Activated CD4-positive, alpha-beta T cell treated with anti-CD3 and anti-CD28 coated beads, Interleukin-2, Interleukin-4, amounts not matched to agents 100 ng/mL and 50 ng/mL, durations not matched to agents 16 hours and 8 hours (primary cell): ENCODE measurements at places on chromosomes 7 and 10.

GRCh38 chr7:107712025-107712424, 31.9 kb upstream of the CBLL1 start:
- DNase-seq: no peak

DNA sequence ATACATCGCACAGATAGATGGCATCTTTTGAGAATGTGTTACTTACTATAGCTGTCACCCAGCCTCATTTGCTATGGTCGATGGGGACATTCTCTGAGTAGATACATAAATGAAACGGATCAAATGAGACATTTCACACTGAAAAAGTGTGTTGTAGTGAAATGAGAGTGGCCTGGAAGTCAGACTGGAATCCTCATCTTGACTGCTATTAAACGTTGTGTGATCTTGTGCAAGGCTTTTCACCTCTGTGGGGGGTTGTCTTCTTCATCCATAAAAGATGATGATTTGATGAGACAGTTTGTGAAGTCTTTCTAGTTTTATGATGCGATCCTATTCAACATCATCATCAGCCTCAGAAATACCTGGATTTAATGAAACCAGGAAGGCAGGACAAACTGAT, 155.4 kb upstream of the MYO3A start:
- DNase-seq: no peak

- no peak for DNase-seq
These were observed 72.0 kb upstream of the KAT6B start for GRCh38 chr10:74754381-74754821.

- no peak for DNase-seq
These were observed 138.5 kb downstream of the WNT2 start for GRCh38 chr7:117184367-117184766.

DNA sequence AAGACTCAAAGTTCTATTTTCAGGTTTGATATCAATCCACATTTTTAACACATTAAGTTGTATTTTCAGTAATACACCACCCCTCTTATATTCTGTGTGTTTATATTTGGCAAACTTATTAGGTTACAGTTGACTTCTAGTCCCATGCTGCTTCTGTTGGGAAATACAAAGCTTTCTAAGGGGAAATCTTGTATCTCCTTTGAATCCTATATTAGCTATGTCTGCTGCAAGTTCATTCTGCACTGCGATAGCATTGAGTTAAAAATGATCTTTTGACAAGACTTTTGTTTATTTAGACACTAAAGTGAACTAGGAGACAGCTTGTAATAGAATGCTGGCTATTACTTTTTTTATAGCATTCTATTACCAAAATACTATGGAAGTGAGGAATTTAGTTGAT, 625.1 kb upstream of the ANKRD30A start:
- DNase-seq: no peak

GRCh38 chr7:50368366-50368765, 63.9 kb downstream of the IKZF1 start:
- DNase-seq: peak; percentile 80

GRCh38 chr7:148620749-148621359, 30.3 kb downstream of the C7orf33 start:
- DNase-seq: no peak

- no peak for DNase-seq
These were observed 16.8 kb upstream of the PTPN12 start for GRCh38 chr7:77520261-77520660.

DNA sequence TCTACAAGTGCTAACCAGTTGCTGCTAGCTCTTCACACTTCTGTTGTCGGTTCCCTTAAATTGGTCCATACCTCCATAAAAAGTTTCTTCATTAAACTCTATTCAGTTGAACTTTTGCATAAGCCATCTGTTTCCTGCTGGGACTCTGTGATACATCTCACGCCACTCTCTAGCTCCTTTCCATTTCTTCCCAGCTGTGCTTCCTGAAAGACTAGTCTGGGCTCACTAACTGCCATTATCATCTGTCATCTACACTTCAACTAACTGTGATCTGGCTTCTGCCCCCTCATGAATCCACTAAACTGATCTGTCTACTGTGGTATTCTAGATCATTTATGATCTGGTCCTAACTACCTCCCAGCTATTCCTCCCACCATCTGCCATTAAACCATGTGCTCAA, 78.3 kb downstream of the ELAPOR2 start:
- no peak for DNase-seq

DNA sequence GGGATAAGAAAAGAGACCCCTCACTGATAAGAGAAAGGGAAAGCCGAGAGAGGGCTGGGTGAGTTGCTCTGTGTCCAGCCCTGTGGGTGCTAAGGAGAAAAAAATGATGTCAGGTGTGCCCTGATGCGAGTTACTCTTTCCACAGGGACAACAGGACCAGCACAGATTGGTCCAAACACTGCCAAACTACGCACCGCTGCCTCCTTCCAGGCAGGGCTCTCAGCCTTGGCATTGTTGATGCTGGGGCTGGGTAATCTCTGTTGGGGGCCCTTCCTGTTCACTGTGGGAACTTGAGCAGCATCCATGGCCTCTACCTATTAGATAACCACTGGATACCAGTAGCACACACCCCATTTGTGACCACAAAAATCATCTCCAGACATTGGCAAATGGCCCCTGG, 10.3 kb upstream of the ATP6V0E2 start:
- no peak for DNase-seq

DNA sequence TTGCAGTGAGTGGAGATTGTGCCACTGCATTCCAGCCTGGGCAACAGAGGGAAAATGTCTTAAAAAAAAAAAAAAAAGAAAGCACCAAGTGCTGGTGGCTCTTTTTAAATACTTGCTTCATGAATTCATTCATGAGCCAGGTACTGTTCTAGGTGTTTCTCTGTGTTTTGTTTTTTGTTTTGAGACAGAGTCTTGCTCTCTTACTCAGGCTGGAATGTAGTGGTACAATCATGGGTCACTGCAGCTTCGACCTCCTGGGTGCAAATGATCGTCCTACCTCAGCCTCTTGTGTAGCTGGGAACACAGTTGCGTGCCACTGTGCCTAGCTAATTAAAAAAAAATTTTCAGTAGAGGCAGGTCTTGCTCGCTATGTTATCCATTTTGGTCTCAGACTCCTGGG, 5.3 kb downstream of the STOX1 start:
- DNase-seq: no peak

GRCh38 chr7:134920026-134920753, 66.1 kb upstream of the AGBL3 start:
- peak; percentile 54 for DNase-seq

DNA sequence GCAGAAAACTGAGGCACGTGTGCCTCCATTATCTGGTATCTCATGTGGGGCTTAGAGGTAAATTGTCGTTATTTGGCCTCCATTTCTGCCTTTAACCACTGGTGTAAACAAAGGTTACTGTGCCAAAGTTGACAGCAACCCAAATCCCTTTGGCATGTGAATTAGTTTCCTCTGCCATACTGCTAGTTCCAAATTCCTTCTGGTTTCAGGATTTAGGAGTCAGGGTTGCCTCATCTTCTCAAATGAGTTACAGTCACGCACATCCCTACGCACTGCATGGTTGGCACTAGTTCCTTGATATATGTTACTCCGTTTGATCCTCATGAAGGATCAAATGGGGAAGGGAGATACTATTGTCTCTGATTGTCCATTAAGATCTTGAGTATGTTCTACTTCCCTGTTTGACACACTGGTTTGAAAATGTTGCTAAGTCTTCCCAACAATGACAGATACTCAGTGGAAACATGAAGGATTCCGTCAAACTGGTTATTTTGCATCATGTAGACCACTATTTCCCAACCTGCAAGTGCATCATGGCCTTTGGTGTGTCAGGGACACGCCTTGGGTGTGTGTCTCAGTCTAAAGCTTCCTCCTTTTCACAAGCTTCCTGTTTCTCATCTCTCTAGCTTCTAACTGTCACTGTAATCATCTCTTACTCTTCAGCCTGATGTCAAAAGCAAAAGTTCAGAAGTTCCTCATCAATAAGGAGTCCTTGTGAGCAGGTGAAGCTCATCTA, at the start of gene LIPN:
TSS of gene LIPN (plus strand) at position 655 of the 736 bp plus-strand sequence. CDS start 1,386 bp downstream, outside the sequence.
- DNase-seq: no peak

- DNase-seq: peak; percentile 52
These were observed 452 bp downstream of the ATE1 start for GRCh38 chr10:121927318-121927840.

- no peak for DNase-seq
These were observed 1.0 kb downstream of the CYP51A1 start for GRCh38 chr7:92133133-92133736.

- no peak for DNase-seq
These were observed 61.0 kb downstream of the CAMK2B start for GRCh38 chr7:44264221-44264931.

GRCh38 chr7:111205251-111205650, 114.3 kb downstream of the LRRN3 start:
- DNase-seq: no peak

DNA sequence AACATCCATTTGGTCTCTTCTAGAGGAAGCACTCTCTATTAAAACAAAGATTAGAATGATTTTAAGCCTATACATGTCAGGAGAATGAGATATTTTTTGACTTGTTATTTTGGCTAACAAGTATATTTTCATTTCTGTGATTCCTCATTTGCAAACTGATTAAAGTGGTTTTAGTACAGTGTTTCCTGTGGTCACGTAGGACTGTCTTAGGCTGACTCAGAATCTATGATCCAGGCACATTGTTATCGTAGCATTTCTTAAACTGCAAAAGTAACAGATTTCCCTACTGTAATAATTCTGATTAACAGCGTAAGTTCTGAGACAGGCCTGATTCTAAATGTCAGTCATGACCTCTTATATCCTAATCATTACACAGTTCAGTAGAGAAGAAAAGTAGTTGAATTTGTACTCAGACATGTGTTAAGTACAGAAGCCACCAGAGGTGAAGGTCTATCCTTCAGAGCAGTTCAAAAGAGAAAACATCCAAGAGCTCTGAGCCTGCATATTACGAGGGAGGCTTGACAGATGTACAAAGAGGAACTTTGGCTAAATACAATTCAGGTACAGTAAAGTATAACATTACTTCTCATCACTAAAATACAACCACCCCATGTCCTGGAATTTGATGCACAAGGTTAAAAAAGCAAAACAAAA, 124.1 kb upstream of the TEX47 start:
- DNase-seq: no peak

DNA sequence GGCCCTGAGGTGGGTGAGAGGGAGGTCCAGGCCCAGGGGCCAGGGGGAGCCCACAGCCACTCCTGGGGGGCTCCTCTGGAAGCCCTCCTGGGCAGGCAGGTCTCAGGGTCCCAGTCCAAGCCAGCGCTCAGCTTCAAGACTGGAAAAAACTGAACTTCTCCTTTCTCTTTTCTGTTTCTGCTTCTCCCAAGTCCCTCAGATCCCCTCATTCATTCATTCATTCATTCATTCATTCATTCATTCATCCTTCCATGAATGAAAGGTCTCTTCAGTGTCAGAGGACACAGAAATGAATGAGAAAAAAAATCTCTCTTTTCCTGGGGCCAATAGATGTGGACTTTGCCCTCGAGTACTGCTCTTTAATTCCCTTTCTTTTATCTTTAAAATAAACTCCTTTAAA, 34.6 kb upstream of the PSMG3 start:
- no peak for DNase-seq

- DNase-seq: no peak
These were observed 245.9 kb downstream of the MTERF1 start for GRCh38 chr7:91634485-91635177.

DNA sequence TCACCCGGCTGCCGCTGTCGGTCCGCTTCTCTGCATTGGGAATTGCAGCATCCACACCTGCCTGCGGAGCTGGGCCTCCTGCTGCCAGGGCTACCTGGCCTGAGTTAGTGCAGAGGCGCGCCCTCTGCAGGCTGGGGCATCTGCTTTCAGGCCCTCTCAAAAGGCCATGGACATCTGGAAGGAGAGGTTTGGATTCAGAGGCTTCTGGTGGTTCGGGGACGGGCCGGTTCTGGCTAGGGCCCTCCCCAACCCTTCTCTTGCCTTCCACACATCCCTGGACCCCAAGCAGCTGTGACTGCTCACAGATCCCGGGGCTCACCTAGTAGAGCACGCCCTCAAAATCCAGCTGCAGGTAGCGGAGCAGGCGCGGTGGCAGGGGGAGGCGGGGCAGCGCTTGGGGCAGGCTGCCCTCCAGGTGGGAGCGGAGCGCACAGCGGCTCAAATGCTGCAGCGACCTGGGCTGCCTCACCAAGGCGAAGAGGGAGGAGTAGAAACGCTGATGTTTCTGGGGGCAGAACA, 8.4 kb upstream of the GBX1 start:
- no peak for DNase-seq

DNA sequence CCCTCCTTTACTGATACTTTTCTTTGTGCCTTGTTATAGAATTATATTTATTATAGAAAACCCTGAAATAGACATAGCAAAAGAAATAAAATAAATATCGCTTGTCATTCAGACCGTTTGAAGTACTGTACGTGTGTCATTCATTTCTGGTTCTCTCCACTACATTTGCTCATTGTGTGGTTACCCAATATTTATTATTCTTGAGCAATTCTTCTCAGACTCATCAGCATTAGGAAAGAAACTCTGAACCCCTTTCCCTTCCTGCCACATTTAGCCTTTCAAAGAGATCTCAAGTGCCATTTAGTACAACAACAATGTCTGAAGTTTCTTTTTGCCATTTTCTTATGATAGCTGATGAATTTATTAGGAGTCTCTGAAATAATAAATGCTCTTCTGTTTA, 154.1 kb downstream of the KIAA1217 start:
- no peak for DNase-seq

DNA sequence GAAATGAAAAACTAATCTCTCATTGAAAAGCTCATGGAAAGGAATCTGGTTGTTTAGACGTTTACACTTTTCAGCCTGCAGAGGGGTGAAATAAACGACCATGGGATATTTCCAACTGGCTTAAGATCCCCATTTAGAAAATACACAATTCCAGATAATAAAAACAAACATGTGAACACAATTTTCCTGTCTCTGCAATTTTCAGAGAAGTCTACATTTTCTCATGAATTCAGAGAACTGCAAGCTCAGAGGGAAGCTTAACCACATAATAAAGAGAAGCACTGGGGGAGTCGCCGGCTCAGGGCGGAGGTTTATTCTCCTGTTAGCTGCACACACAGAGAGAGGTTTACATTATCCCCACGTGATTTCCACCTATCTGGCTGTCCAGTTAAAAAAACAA, 215.2 kb downstream of the FANK1 start:
- DNase-seq: no peak

DNA sequence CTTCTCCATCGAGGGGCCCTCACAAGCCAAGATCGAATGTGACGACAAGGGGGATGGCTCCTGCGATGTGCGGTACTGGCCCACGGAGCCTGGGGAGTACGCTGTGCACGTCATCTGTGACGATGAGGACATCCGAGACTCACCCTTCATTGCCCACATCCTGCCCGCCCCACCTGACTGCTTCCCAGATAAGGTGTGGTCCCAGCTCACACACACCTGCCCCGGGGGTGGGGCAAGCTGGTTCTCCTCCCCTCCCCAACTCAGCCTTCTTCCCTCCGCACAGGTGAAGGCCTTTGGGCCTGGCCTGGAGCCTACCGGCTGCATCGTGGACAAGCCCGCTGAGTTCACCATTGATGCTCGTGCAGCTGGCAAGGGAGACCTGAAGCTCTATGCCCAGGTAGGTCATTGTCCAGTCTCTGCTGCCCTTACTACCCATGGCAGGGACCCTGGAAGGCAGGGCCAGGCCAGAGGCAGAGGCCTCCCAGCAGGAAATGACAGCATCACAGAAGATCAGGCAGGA, 11.0 kb downstream of the FLNC start:
- no peak for DNase-seq

GRCh38 chr7:123557398-123558288, at the start of gene NDUFA5:
Gene NDUFA5, minus strand, starts transcription at chr7:123557818. Its CDS starts 23 bp downstream, at chr7:123557795.
- DNase-seq: peak; percentile 98
